ENCODE measurements at places on chromosomes 16 and 17.
A peak's percentile ranks its signal among the peaks of the same experiment; 100 is the strongest.

GRCh38 chr16:31718998-31719397 lies 154.6 kb upstream of the ZNF267 start:
- H3K4me1 ChIP-seq: peaks cover 24% of the 10 kb centered on the region
- H3K4me3 ChIP-seq: no peak overlapping the region
- H3K27ac ChIP-seq: no peak overlapping the region
- no peaks in the 10 kb centered on the region for H3K27me3 ChIP-seq

DNA sequence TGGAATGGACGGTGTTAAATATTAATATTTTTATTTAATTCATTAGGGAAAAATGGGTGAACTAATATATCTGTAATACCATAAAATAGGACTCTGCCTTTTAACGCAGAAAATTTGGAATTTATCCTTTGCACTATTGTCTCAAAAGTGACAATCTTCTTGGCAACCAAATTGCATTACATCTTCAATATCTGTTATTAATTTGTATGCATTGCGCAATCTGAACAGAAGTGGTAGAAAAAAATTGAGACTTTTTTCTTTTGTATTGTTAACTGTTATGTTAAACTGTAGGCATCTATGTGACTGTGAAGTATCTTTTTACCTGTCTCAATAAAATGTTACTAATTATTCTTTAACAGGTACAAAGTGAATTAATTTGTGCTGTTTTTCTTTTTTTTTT lies 55.6 kb downstream of the PPM1E start:
- H3K27ac ChIP-seq: no peak overlapping the region
- no peak for DNase-seq
- no peaks in the 10 kb centered on the region for H3K36me3 ChIP-seq

DNA sequence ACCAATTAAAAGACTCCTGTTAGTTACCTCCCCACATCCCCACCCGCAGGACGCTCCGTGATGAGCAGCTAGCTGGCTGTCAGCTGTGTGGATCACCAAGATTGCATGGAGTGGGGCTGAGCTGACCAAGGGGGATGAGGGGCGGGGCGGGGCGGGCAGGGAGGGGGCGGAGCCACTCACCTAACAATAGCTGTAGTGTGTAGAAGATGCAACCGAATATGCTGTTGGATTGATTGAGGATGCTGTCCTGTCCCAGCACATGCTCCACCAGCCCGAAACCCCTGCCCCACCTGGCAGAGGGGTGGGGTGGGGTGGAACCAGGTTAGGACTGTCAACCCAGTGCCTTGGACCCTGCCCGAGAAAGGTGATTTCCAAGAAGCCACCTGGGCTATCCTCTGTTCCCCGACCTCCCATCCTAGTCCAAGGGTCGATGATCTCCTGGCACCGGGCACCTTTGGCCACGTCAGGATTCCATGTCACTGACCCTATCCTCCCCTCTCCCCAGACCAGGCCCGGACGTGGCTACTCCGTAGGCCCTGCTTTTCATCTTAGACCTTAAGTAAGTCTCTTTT lies 1.4 kb downstream of the VKORC1 start:
- peaks cover 14% of the 10 kb centered on the region for H3K4me1 ChIP-seq
- no peak overlapping the region for H3K4me3 ChIP-seq
- peaks cover 32% of the 10 kb centered on the region for H3K36me3 ChIP-seq
- no peaks in the 10 kb centered on the region for H3K27me3 ChIP-seq
- H3K27ac ChIP-seq: no peak overlapping the region
- DNase-seq: no peak

GRCh38 chr16:50761267-50761666 lies 19.4 kb downstream of the CYLD start:
- no peaks in the 10 kb centered on the region for H3K27me3 ChIP-seq
- no peak overlapping the region for H3K27ac ChIP-seq
- H3K4me1 ChIP-seq: peaks cover 54% of the 10 kb centered on the region
- peaks cover 23% of the 10 kb centered on the region for H3K36me3 ChIP-seq

DNA sequence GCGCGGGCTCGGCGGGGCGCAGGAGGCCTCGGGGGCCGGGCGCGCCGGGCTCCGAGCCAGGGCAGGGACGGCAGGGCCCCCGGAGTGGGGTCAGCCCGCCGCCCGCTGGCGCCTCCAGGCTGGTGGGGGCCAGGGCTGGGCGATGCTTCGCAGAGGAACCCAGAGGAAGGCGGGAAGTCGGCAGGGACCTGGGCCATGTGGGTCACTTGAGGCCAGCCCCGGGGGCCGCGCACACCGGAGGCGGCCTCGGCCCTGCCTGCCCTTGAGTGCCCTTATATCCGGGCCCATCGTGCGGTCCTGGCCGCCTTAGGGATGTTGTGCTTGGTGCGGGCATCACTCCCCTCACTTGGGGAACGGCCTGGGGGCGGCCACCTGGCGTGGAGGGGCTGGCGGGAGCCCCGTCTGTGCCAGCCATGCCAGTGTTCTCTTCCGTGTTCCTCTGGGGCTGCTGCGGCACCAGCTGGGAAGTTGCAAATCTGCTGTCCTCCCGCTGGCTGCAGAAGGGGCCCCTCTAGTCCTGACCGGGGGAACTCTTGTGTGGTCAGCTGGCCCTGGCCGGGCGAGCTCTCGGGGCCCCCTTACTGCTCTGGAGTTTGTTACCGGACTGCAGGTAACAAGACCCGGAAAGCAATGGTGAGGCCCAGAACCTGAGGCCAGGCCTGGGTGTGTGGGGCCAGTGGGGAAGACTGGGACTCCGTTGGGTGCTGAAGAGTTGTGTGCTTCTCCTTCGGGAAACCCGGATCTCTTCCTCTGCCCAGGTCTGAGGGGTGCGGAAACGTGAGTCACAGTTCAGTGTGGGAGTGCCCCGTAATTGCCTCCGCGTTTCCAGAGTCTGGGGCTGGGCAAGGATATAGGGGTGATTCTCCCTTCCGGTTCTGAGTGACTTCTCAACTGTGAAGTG lies 849 bp downstream of the CAPN15 start:
- H3K4me1 ChIP-seq: peaks cover 28% of the 10 kb centered on the region
- peak overlapping the region; percentile 79 for H3K27ac ChIP-seq
- no peaks in the 10 kb centered on the region for H3K27me3 ChIP-seq
- peak; percentile 14 for DNase-seq
- peak overlapping the region; percentile 69 for H3K4me3 ChIP-seq

GRCh38 chr16:55623640-55624039 lies 32.1 kb upstream of the SLC6A2 start:
- no peaks in the 10 kb centered on the region for H3K27me3 ChIP-seq
- no peak overlapping the region for H3K27ac ChIP-seq
- no peaks in the 10 kb centered on the region for H3K4me1 ChIP-seq
- no peaks in the 10 kb centered on the region for H3K36me3 ChIP-seq
- no peak overlapping the region for H3K4me3 ChIP-seq

DNA sequence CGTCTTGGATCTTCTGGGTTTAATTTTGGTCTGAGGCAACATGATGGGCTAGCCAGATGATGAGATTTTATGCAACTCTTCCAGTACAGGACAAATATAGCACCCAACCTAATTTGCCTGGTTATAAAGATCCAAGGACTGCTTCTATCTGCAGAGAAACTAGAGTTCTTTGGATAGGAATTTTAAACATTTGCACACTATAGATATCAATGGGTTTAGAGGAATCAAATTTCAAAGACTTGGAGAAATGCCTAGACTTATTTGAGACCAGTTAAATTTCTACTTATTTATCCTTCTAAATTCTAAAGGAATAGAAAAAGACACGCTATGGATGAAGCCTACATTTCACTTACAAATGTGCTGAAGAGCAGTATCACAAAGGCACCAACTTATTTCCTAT lies 12.6 kb downstream of the PMFBP1 start:
- no peak overlapping the region for H3K4me3 ChIP-seq
- no peaks in the 10 kb centered on the region for H3K4me1 ChIP-seq
- H3K27me3 ChIP-seq: peaks cover 3% of the 10 kb centered on the region
- peaks cover 3% of the 10 kb centered on the region for H3K36me3 ChIP-seq

GRCh38 chr17:57918017-57918895 lies 37.0 kb downstream of the CUEDC1 start:
- no peaks in the 10 kb centered on the region for H3K4me1 ChIP-seq
- H3K27ac ChIP-seq: no peak overlapping the region
- H3K27me3 ChIP-seq: no peaks in the 10 kb centered on the region
- no peaks in the 10 kb centered on the region for H3K36me3 ChIP-seq
- no peak overlapping the region for H3K4me3 ChIP-seq

DNA sequence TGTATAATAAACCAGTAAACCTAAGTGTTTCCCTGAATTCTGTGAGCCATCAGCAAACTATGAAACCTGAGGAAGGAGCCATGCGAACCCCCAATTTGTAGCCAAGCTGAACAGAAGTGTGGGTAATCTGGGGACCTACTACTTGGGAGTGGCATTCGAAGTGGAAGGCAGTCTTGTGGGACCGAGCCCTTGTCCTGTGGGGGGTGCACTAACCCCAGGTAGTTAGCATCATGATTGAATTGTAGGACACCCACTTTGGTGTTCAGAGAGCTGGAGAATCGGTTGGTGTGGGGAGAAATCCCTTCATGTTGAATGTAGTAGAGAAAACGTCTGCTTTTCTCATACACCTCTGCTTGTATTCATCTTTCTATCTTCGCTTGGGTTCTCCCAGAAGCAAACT lies 79.7 kb upstream of the CPHXL start:
- H3K36me3 ChIP-seq: no peaks in the 10 kb centered on the region
- no peak for DNase-seq
- H3K27me3 ChIP-seq: no peaks in the 10 kb centered on the region

DNA sequence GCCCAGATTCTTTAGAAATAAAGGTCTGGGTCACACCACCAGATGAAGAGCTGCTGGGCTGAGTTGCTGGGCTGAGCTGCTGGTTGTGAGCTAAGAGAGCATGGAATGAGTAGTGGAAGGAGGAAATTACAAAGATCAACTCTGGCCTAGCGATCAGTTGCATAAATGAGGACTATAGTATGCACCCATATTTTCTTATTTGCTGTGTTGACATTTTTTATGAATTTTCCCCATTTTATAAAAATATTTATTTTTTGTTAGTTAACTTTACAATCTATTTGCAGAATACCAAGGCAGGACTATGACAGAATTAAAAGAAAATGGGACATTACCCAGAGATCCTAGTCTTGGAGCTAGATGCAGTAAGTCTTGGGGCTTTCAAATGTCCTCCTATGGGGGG lies 23.6 kb upstream of the SLC13A2 start:
- no peak for DNase-seq
- no peaks in the 10 kb centered on the region for H3K4me1 ChIP-seq
- no peak overlapping the region for H3K4me3 ChIP-seq
- H3K27me3 ChIP-seq: no peaks in the 10 kb centered on the region

DNA sequence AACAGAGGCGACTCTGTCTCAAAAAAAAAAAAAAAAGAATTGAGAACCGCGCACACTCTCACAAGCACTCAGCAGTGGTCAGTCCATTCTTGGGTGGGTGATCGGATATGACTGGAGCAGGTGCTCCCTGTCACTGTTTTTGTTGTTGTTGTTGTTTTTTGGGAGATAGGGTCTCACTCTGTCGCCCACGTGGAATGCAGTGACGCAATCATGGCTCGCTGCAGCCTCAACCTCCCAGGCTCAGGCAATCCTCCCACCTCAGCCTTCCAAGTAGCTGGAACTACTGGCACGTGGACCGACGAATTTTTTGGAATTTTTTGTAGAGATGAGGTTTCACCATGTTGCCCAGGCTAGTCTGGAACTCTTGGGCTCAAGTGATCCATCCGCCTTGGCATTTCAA lies 30.0 kb downstream of the RAB11FIP3 start:
- no peaks in the 10 kb centered on the region for H3K36me3 ChIP-seq
- DNase-seq: no peak
- no peaks in the 10 kb centered on the region for H3K4me1 ChIP-seq
- no peak overlapping the region for H3K27ac ChIP-seq

GRCh38 chr17:8066841-8067775 lies 20.4 kb downstream of the ALOX12B start:
- H3K4me1 ChIP-seq: no peaks in the 10 kb centered on the region
- no peaks in the 10 kb centered on the region for H3K36me3 ChIP-seq
- H3K4me3 ChIP-seq: no peak overlapping the region

GRCh38 chr16:75007443-75007842 lies 8.6 kb downstream of the ZNRF1 start:
- H3K4me1 ChIP-seq: no peaks in the 10 kb centered on the region
- no peak overlapping the region for H3K4me3 ChIP-seq
- H3K27ac ChIP-seq: no peak overlapping the region

GRCh38 chr16:50265260-50265659 lies 1.1 kb upstream of the ADCY7 start:
- H3K27ac ChIP-seq: peak overlapping the region; percentile 85
- H3K36me3 ChIP-seq: peaks cover under 1% of the 10 kb centered on the region
- peaks cover 34% of the 10 kb centered on the region for H3K4me1 ChIP-seq

DNA sequence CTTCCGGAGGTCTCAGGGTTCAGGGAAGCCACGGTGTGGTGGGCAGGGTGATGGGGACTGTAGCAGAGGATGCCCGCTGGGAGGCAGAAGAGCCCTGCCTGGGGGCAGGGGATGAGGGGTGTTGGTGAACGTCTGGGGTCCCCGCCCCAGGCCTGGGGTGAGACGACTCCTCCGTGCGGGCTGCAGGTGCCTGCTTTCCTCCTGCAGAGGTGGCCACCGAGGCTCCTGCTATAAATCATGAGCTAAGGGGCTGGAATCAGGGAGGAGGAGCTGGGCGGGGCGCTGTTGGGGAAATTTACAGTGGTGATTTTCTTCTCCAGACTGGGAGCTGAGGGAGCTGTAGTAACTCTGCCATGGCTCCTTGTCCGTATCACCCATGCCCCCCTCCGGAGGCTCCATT lies 167.0 kb downstream of the MRM1 start:
- H3K4me3 ChIP-seq: no peak overlapping the region
- no peak for DNase-seq
- no peak overlapping the region for H3K27ac ChIP-seq
- H3K36me3 ChIP-seq: no peaks in the 10 kb centered on the region
- no peaks in the 10 kb centered on the region for H3K27me3 ChIP-seq
- peaks cover 5% of the 10 kb centered on the region for H3K4me1 ChIP-seq

GRCh38 chr16:24345704-24346103 lies 89.6 kb downstream of the CACNG3 start:
- H3K4me1 ChIP-seq: no peaks in the 10 kb centered on the region
- no peaks in the 10 kb centered on the region for H3K36me3 ChIP-seq
- H3K27ac ChIP-seq: no peak overlapping the region
- DNase-seq: no peak

DNA sequence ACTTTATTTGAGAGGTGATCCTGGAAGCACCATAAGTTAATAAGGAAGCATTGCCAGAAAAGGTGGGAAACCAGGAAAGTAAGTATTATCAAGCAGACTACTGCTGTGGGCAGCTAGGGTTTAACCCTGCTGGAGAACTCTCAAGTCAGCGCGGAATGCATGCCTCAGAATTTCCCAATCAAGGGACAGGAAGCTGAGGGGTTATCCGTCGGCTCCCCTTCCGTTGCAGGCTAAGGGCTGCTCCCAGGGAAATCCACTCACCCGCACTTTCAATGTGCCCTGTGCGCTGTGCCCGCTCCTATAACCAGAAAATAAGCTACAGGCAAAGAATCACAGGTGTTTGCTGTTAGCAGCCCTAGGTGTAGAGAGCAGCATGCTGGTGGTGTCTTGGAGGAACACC lies 138.5 kb upstream of the CACNG3 start:
- no peak overlapping the region for H3K4me3 ChIP-seq
- no peak for DNase-seq
- H3K27ac ChIP-seq: no peak overlapping the region
- H3K4me1 ChIP-seq: no peaks in the 10 kb centered on the region

GRCh38 chr16:67278773-67279295 lies 498 bp upstream of the PLEKHG4 start:
- peak overlapping the region; percentile 72 for H3K27ac ChIP-seq
- peak overlapping the region; percentile 70 for H3K4me3 ChIP-seq
- H3K27me3 ChIP-seq: no peaks in the 10 kb centered on the region
- H3K4me1 ChIP-seq: peaks cover 27% of the 10 kb centered on the region
- peaks cover 13% of the 10 kb centered on the region for H3K36me3 ChIP-seq

GRCh38 chr17:43906951-43907424 lies 348 bp downstream of the MPP2 start:
- peak overlapping the region; percentile 80 for H3K27ac ChIP-seq
- peak overlapping the region; percentile 78 for H3K4me3 ChIP-seq
- peaks cover 6% of the 10 kb centered on the region for H3K36me3 ChIP-seq
- H3K27me3 ChIP-seq: peaks cover 4% of the 10 kb centered on the region
- peak; percentile 18 for DNase-seq
